ENCODE measurements at places on chromosomes 6 and 20. TPM values are rescaled to one million over a fixed set of nuclear protein-coding genes. Genes with fewer than 3 reads are reported as not detected.

- DNase-seq, result no peak
Measured at GRCh38 chr6:157941101-157941863, 40.4 kb upstream of the SYNJ2 start.

FRMD1 gene
- total RNA-seq, result not detected

WFDC12 gene
- not detected for total RNA-seq

GNRH2 gene
- not detected for total RNA-seq

MAP7 gene
- 1.5 TPM for total RNA-seq

ARFGEF3 gene
- under 0.01 TPM for total RNA-seq
